Heart left ventricle (tissue), 16 donors: ENCODE measurements at places on chromosomes 2 and 18. TPM values are rescaled to one million over a fixed set of nuclear protein-coding genes. Genes with fewer than 3 reads are reported as not detected.

Gene PAIP2B
- 11.9 TPM for polyA plus RNA-seq

Gene ASNSD1
- polyA plus RNA-seq = 30.3 TPM

Gene SERPINB3
- 0.07 TPM for polyA plus RNA-seq

Gene FHOD3
- polyA plus RNA-seq = 109 TPM

Gene MAPK4
- polyA plus RNA-seq = 80.7 TPM

Gene MERTK
- 2.6 TPM for polyA plus RNA-seq

Gene LDLRAD4
- 10.4 TPM for polyA plus RNA-seq

Gene KCNK3
- 1.9 TPM for polyA plus RNA-seq

Gene STAT4
- 0.53 TPM for polyA plus RNA-seq

Gene TUBA3E
- polyA plus RNA-seq = 69.5 TPM

Gene ZDBF2
- 1.2 TPM for polyA plus RNA-seq

Gene TXNDC9
- polyA plus RNA-seq = 15.8 TPM

Gene DSG4
- polyA plus RNA-seq = not detected

Gene EFR3B
- polyA plus RNA-seq = 1.8 TPM

Gene SPP2
- polyA plus RNA-seq = not detected
